ENCODE measurements at places on chromosomes 5 and 9.

- DNase-seq, result no peak
Observed at GRCh38 chr5:170571281-170571731, 67.5 kb downstream of the KCNIP1 start.

DNA sequence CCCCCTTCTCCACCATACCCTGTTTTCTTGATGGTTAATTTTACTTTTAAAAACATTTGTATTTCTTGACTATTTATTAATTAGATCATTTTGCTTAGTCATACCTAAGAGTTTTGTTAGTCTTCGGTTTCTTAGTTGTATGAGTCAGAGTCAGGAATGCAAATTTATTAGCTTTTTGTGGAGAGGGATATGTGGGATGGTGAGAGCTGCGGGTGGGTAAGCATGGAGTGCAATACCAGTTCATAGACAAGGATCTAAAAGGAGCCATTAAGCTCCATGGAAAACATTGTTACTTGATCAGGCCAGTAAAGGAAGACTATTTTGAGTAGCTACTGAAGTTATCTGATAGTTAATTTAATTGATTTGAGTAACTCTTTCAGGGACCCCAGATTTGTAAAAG is 77.5 kb downstream of the ZSWIM6 start:
- DNase-seq, result no peak

DNA sequence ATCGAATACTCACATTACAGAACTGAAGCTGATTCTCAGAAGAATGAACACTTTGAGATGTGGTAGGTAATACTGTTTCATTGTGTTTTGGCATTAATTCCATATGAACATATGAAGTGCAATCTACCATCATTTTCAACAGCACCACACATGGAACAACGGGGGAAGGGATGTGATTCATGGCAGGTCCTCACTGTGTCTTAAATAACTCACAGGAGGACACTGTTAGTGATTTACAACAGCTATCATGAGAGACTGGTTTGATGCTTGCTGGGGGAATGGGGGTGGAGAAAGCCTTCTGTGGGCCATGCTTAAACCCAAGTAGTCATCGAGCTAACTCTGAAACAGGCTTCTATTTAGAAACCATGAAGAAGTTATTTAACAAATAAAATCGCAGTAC is 232.9 kb downstream of the SPOCK1 start:
- DNase-seq, result no peak

DNA sequence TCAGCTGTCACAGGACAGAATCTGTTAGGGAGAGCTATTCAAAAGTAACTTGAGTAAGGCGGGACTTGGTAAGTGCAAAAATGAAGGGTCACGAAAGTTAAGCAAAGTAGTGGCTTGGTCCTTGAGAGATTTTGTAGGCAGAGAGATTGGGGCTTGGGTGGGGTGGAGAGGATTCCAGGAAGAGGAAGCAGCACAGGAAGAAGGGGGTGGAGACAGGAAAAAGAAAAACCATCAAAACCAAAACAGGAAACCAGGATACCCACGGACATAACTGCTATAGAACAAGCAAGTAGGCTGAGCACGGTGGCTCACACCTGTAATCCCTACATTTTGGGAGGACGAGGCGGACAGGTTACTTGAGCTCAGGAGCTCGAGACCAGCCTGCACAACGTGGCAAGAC is 3.7 kb downstream of the ROPN1L start:
- no peak for DNase-seq

- DNase-seq, result no peak
Observed at GRCh38 chr9:127788337-127789011, 2.6 kb downstream of the CDK9 start.

GRCh38 chr9:134420974-134421432 is 94.7 kb downstream of the RXRA start:
- no peak for DNase-seq

DNA sequence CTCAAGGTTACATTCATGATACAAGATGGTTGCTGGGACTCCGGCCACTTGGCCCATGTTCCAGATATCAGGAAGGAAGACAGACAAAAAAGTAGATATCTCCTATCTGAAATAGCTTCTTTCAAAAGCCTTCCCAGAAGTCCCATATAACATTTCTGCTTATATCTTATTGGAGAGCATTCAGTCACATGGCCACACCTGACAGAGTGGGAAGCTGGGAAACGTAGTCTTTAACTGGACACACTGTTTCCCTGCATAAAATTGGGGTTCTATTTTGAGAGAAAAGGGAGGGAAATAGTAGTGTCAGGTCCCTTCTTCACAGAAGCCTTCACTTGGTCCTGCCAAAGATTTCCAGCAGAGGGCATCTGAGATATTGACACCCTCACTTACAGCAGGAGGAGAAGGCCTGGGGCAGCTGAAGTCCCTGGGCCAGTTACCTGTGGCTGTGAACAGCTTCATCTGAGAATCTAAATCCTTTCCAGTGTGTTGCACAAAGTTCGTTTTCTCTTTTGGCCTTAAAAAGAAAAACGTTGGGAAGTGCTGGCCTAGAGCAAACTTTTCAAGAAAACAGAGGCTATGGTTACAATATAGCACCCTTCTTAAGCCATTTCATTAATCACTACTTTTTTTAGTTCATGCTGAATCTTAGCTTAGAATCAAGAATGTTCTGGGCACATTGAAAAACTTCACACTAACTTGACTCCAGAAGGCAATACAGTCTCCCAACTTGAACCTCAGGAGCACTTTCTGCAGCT is 33.5 kb downstream of the SPEF2 start:
- DNase-seq, result peak; percentile 47

- DNase-seq, result no peak
Observed at GRCh38 chr5:151155775-151156506, 1.6 kb downstream of the ANXA6 start.

Measured in Ammon's horn (tissue), 1 donor.